ENCODE measurements at places on chromosomes 2 and 18.

GRCh38 chr2:215619022-215619958 is 183.4 kb upstream of the FN1 start:
- no peak for DNase-seq

- no peak for DNase-seq
These were observed 2.4 kb upstream of the PAX3 start for GRCh38 chr2:222301053-222301795.

- no peak for DNase-seq
These were observed 103.7 kb upstream of the NABP1 start for GRCh38 chr2:191574232-191574631.

DNA sequence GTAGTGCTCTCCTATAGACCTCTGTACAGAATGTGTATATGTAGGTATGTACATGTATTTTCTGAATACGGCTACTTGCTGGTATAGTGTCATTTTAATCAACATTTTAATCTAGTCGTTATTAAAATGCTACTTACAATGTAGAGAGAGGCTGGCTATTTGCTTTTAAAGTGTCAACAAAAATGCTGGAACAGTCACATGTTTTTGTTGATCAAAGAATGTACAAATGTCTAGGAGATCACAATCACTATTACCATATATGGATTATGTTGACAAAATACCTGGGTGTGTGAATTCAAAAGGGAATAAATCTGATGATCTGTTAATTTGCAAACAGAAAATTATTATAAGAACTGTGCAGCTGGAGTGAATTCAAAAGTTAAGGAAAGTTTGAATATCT is 170.3 kb downstream of the CAMKMT start:
- DNase-seq = no peak

DNA sequence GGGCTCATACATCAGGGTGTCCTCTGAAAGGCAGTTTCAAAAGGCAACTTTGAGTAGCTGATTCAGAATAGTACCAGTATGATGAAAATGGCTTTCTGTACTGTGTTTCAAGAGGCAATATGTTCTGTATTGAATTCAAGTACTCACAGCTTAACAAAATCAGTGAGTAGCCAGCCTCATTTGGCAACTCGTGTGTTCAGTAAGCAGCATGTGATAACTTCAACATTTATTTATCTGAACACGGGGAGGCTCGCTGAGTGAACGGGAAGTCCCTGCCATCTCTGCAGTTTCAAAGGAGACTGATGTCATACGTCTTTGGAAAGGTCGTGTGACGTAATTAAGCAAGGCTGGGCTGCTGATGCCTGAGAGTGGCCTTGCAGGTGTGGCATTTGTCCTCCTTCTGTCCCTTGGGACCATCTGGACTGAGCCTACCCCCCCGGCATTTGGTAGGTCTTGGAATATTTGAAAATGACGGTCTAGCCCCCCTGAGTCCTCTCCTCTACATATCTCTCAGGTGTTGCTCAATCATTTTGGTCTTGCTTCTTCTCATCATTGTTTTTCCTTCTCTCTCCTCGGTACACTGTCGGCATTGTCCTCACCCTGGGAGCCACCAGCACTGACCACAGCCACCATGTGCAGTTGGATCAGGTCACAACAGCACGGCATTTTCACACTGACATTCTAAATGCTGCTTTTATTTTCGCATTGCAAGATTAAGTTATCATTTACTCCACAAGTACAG is 62.8 kb downstream of the SMIM21 start:
- no peak for DNase-seq

DNA sequence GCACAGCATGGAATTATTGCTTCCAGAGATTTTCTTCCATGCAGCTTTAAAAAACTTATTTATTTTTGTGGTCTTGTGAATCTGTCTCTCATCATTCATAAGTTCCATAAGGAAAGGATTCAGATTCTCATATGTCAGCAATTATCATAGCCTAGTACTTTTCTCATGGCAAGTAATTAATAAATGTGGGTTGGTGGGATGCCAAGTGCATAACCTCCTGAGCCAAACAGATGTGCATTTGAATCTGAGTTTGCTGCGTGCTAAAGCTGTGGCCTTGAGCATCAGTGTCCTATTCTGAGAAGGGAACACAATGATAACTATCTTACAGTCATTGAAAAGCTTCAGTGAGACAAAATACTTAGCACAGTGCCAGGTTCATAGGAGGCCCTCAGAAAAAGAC is 331.9 kb downstream of the PDE11A start:
- DNase-seq = no peak

DNA sequence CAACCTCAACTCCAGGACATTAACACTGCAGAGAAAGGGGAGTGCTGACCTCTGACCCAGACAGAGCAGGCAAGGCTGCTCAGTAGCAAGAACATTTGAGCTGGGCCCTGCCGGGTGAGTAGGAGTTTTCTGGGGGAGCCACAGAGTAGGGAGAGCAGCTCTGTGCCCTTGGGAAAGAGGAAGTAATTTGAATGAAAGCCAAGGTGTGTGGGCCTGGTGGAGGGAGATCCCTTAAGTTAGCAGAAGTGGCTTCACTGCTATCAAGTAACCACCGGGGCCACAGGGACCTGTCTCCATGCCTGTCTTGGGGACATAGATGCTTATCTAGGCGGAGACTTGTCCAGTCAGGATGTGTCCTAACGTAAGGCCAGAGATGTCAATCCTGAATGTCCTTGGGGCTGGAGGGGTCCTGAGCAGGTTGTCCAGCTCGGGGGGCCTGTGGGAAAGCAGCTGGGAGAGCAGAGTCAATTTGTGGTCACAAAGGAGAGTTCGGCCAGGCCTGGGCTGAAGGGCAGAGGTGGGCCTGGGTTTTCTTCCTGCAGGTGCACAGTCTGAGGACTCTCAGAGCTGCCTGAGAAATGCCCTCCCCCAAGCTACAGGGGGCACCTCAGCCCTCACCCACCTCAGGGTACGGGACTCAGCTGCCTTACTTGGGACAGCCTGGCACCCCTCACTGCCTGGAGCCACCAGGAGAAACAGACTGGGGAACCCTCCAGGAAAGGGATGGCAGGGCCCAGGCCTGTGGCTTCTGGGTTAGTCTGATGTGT is 15.0 kb upstream of the OTOF start:
- no peak for DNase-seq

- no peak for DNase-seq
These were observed 46.9 kb downstream of the TFCP2L1 start for GRCh38 chr2:121237980-121238665.

DNA sequence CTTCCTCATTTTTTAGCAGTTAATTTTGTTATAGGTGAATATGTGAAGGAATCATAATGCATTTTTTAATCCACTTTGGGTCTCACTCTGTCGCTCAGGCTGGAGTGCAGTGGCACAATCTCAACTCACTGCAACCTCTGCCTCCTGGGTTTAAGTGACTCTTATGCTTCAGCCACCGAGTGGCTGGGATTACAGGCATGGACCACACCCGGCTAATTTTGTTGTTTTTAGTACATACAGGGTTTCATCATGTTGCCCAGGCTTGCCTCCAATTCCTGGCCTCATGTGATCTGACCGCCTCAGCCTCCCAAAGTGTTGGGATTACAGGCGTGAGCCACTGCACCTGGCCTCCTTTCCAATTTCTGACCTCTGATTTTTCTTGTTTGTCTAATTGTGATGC is 17.7 kb downstream of the SCYGR5 start:
- DNase-seq = no peak

DNA sequence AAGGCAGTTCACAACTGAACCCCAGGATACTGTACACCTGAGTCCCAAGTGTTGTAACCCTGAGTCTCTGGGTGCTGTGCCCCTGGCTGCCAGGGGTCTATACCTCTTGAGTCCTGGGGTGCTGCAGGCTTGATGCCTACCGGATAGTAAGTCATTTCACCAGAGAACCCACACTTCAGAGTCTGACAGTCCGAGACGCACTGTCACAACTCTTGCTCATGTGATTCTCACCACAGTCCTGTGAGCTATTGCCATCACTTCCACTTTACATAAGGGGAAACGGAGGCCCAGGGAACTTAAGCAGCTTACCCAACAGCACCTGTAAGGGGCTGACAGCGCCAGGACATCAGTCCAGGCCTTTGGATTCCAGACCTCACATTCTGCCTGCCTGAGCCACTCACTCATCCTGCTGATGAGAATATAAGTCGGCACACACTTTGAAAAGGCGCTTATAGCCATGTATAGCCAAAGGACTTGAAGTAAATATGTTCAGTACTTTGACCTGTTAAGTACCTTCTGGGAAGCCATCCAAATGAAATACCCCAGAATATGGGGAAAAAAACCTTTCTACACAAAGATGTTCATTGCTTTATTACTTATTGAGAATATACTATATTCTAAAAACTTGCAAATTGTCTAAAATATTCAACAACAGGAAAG is 180.7 kb upstream of the ID2 start:
- DNase-seq = no peak

DNA sequence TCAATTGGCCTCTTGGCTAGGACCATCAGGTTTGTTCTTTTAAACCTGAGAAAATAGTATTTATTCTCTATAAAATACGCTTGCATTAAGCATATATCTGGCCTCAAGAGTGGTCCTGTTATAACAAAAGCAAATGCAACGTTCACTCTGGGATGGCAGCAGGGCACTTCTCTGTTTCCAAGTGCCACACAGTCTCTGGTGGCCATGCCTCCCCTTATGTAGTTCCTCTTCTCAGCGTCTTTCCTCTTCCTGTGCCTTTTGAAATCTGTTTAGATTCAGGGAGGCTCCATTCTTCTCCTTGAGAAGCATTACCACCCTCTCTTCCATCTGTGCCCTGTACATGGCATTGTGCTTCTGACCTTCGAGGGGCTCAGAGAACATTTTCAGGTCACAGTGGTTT is 51.9 kb downstream of the TSHZ1 start:
- no peak for DNase-seq

- no peak for DNase-seq
These were observed 7.7 kb upstream of the MMADHC start for GRCh38 chr2:149595056-149595963.

GRCh38 chr2:154402213-154402612 is 296.3 kb upstream of the KCNJ3 start:
- no peak for DNase-seq

- DNase-seq = no peak
These were observed 63.2 kb upstream of the IGFBP5 start for GRCh38 chr2:216758256-216759155.

DNA sequence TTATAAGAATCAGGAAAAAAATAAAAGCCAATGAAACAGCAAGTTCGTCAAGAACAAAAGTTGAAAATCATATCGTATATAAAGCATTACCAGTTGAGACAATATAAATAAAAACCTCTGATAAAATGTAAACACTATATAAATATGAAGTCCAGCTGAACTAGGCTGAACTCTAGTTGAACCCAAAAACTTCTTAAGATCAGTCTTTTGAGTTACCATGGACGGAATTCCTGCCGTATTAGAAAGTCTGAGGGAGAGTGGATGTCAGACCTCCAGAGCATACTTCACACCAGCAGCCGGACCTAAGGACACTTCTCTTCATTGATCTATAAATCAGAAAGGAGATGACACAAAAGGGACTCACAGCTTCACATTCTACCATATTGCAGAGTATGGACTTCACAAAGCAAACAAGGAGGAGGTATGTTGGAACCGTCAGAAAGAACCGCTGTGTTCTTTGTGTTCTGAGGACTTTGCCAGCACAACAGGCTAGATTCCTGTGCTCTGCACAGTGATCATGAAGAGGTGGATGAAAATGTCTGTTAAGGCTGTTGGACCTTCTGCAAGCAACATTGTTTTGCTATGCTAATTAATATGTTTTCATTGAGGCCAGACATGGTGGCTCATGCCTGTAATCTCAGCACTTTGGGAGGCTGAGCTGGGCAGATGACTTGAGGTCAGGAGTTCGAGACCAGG is 67.2 kb upstream of the SP5 start:
- DNase-seq = no peak

GRCh38 chr2:26840937-26841610 is 6.9 kb upstream of the DPYSL5 start:
- no peak for DNase-seq

DNA sequence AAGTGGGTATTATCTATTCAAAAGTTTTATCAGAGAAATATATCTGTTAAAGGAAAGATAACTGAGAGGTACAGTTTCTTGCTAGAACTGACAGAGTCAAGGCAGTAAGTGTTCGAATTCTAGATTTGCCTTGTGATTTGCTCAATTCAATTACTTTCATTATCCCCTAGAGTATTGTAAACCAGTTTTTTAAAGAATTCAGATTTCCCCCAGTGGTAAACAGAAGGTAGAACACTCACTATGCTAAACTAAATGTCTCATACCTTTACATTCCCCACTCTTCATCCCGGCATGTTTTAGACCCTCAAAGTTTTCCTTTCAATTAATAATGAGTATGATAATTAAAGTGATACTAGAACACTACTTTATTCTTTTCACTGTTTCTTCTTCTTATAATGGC is 28.6 kb downstream of the TTC21B start:
- no peak for DNase-seq

GRCh38 chr2:99728166-99728565 is 238.3 kb upstream of the REV1 start:
- DNase-seq = no peak

DNA sequence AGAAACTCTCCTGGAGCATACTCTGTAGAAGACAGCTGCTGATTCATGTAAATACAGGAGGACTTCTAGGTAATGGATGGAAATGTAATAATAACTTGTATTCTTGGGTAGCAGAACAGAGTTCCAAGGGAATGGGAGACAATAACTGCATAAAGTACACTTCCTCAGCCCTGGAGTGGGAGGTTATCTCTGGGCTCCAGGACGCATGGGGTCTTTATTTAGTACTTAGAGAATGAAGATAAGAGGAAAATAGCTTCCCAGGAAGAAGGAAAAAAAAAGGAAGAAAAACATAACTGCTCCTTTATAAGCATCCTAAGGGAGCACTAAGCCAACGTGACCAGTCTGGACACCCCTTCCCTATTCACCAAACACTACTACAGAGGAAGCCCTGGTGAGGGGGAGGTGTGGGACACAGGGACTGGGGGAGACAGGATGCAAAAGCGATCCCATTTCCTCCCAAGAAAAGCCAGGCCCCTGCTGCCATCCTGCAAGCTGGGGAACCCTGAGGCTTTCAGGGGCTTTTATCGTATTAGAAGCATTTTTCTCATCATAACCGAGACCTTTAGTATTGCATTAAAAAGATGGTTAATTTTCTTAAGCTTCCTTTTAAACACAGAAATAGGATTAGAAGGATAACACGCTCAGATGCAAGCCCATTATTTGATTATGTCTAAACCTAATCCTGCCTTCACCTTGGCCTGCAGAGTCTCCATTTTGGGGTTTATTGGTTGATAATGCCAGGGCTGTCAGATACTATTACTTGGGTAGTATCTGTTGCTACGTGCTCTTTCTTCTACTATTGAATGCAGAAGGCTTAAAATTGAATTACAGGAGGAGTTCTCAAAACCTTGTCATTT is 78.5 kb downstream of the KLF7 start:
- no peak for DNase-seq

DNA sequence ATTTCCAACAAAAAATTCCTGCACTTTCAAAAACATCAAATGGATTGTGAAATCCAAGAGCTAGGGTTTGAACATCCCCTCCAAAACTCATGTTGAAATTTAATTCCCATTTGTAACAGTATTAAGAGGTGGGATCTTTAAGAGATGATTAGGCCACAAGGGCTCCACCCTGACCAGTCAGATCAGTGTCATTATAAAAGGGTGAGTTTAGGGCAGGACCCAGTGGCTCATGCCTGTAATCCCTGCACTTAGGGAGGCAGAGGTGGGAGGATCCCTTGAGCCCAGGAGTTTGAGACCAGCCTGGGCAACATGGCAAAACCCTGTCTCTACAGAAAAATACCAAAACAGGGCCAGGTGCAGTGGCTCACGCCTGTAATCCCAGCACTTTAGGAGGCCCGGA is 8.9 kb downstream of the GTF3C2 start:
- no peak for DNase-seq

- DNase-seq = no peak
These were observed 58.1 kb downstream of the FAM178B start for GRCh38 chr2:96928277-96928781.

- peak; percentile 63 for DNase-seq
These were observed at the start of gene SMCHD1 for GRCh38 chr18:2655178-2655953. TSS of gene SMCHD1 (plus strand) at chr18:2655726. CDS start at chr18:2656076, 350 bp downstream.
